ENCODE measurements at places on chromosomes 11 and 22.

DNA sequence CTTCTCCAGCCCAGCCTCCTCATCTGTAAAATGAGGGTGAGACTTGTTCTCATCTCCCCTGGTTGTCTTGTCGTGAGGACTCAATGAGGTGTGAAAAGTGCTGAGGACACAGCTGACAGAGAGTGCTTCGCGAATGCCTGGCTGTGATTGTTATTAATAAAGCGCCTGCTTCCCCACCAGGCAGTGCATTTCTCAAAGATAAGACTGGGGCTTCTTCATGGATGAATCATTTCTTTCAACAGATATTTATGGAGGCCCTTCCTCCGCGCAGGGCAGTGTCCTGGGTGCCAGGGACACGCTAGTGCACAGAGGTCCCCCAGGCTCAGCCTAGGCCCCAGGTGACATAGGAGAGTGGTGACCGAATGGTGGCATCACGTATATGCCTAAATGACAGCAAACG is 34.3 kb upstream of the SHISAL1 start:
- DNase-seq, result no peak

DNA sequence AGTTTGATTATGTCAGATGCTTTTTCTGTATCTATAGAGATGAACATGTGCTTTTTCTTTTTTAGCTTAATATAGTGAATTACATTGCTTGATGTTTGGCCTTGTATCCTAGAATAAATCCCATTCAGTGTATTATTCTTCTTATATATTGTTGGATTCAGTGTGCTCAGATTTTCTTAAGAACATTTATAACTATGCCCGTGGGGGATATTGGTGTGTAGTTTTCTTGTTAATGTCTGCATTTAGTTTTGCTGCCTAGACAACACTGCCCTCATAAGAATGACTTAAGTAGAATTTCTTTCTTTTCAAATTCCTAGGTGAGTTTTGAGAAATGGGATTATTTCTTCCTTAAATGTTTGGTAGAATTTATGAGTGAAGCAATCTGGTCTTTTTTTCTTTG is 98.5 kb downstream of the TMEM135 start:
- DNase-seq, result no peak

- no peak for DNase-seq
Measured at GRCh38 chr22:50101870-50102565, 12.2 kb downstream of the MOV10L1 start.

DNA sequence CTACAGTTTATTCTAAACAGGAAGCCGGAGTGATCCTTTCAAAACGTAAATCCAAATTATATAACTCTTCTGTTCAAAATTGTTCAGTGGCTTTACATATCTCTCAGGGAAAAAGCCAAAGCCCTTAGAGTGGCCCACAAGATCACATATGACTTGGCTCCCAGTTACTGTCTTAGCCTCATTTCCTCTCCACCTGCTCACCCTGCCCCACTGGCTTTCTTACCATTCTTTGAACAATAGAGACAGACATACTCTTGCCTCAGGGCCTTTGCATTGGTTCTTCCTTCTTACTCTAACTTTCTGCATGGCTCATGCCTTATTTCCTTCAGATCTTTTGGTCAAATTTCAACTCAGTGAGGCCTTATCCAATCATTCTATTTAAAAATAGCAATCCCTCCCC is 52.1 kb downstream of the STIM1 start:
- no peak for DNase-seq

DNA sequence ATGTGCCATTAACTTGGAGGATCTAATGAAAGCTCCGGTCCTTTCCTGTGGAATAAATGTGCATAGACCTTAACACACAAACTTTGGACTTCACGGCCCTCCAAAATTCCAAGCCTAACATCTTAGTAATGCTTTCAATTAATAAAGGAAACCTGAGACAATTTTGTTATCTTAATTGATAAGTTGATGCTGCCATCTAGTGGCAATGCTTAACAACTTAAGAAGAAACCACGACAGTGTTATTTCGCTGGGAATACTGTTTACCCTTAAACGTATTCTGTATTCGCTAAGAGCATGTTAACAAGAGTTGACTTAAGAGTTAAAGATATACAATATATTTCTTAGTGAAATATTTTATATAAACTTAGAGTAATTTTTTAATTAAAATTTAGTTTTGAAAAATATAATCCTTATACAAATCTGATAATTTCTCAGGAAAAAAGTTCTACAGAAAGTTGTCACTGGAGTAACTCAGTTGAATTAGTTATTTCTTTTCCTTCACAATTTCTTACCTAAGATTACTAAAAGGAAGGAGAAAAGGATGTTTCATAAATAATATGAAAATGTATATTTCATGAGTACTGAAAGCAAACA is 35.0 kb upstream of the OR9G4 start:
- DNase-seq, result peak; percentile 11

GRCh38 chr11:103031834-103032233 is 60.1 kb downstream of the DCUN1D5 start:
- no peak for DNase-seq

GRCh38 chr22:39994566-39995392 is at the start of gene FAM83F:
Gene FAM83F (plus strand): TSS chr22:39994954. CDS start chr22:39995043, 89 bp downstream.
- no peak for DNase-seq

DNA sequence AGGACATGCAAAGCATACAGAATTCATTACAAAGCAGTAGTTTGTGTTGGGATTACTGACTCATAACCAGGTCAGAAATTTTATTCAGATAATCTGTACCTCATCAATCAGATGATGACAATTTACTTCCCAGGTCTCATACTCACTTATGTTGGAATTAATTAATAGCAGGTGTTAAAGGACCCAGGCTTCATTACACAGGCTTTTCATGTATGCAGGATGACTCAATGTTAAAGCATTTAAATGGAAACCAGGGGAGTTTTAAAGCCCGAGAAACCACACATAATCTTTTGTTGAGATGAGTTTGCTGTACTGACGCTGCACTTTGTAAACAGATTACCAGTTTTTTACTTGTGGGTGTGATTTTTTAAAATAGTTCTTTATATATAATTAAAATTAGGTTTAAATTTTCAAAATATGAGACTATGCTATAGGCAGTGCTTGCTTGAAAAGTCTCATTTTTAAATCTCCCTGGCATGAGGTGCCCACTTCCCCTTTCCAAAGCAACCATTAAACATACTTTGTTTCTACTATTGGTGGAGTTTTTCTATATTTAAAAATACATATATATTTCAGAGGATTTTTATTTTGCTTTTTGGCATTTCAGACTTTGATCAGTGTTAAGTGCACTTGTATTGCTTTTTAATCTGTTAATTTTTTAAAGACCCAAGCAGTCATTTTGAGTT is 41.0 kb downstream of the CEP57 start:
- DNase-seq, result no peak

Data from NCI-H446 treated with DMSO at 0.1 percent for 48 hours (cell line).